ENCODE measurements at places on chromosomes 3 and 15. TPM values are rescaled to one million over a fixed set of nuclear protein-coding genes. Genes with fewer than 3 reads are reported as not detected.

DNA sequence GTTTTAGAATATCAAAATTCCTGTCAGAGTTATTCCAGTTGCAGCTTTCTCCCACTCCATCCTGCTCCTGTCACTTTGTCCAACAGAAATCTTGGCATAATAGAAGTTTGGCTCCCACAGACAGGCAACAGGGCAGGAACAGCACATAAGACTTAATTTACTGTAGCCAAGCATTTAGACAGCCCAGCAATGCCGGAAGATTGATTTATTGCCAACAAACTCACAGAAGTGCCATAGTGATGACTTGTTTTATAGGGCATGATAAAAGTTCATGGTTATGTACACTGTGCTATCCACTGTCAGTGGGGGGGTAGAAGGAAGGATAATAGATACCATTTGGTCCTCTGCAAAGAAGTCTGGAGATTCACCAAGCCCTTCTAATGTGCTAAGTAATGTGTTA, 98.3 kb upstream of the CBLB start:
- DNase-seq, result no peak
- H3K36me3 ChIP-seq, result peaks cover 16% of the 10 kb centered on the region
- H3K27ac ChIP-seq, result no peak overlapping the region
- no peak overlapping the region for H3K4me3 ChIP-seq
- H3K4me1 ChIP-seq, result peaks cover 4% of the 10 kb centered on the region

- DNase-seq, result no peak
- no peak overlapping the region for H3K4me3 ChIP-seq
- H3K27ac ChIP-seq, result no peak overlapping the region
- peaks cover 7% of the 10 kb centered on the region for H3K36me3 ChIP-seq
- H3K4me1 ChIP-seq, result no peaks in the 10 kb centered on the region
Measured at GRCh38 chr15:77135181-77135580, 64.3 kb upstream of the TSPAN3 start.

- no peak for DNase-seq
- H3K4me3 ChIP-seq, result no peak overlapping the region
- H3K4me1 ChIP-seq, result no peaks in the 10 kb centered on the region
- H3K27me3 ChIP-seq, result peaks cover 31% of the 10 kb centered on the region
- H3K36me3 ChIP-seq, result no peaks in the 10 kb centered on the region
- no peak overlapping the region for H3K27ac ChIP-seq
Measured at GRCh38 chr15:71707230-71708050, 102.9 kb upstream of the NR2E3 start.

- no peak for DNase-seq
- H3K27ac ChIP-seq, result no peak overlapping the region
- peaks cover under 1% of the 10 kb centered on the region for H3K36me3 ChIP-seq
- H3K27me3 ChIP-seq, result peaks cover 50% of the 10 kb centered on the region
Measured at GRCh38 chr3:137770835-137771399, 6.8 kb downstream of the SOX14 start.

GRCh38 chr3:134860141-134860540, 65.1 kb downstream of the EPHB1 start:
- no peak overlapping the region for H3K4me3 ChIP-seq
- no peaks in the 10 kb centered on the region for H3K4me1 ChIP-seq
- no peaks in the 10 kb centered on the region for H3K36me3 ChIP-seq
- H3K27ac ChIP-seq, result no peak overlapping the region
- H3K27me3 ChIP-seq, result peaks cover 13% of the 10 kb centered on the region

DNA sequence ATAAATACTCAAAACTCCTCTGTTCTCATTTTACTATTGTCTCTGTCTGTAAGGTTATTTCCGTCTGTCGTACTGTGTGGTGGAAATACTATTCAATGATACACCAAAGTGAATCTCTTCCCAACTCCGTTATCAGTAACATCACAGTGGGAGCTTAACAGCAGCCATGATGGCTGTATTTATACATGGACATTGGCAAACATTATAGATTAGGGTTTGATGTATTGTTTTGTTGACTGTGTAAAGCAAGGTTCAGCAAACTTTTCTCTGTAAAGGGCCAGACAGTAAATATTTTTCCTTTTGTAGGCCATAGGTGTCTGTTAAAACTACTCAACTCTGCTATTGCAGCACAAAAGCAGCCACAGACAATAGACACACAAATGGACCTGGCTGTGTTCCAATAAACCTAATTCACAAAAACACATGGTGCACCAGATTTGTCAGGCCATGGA, 23.2 kb downstream of the LIPC start:
- DNase-seq, result no peak
- no peak overlapping the region for H3K27ac ChIP-seq
- H3K4me1 ChIP-seq, result peaks cover 36% of the 10 kb centered on the region
- no peak overlapping the region for H3K4me3 ChIP-seq
- no peaks in the 10 kb centered on the region for H3K27me3 ChIP-seq

- H3K27me3 ChIP-seq, result peaks cover 12% of the 10 kb centered on the region
- no peak for DNase-seq
- no peak overlapping the region for H3K4me3 ChIP-seq
- H3K36me3 ChIP-seq, result no peaks in the 10 kb centered on the region
- H3K27ac ChIP-seq, result no peak overlapping the region
Measured at GRCh38 chr3:159882367-159882766, 106.3 kb upstream of the IL12A start.

DNA sequence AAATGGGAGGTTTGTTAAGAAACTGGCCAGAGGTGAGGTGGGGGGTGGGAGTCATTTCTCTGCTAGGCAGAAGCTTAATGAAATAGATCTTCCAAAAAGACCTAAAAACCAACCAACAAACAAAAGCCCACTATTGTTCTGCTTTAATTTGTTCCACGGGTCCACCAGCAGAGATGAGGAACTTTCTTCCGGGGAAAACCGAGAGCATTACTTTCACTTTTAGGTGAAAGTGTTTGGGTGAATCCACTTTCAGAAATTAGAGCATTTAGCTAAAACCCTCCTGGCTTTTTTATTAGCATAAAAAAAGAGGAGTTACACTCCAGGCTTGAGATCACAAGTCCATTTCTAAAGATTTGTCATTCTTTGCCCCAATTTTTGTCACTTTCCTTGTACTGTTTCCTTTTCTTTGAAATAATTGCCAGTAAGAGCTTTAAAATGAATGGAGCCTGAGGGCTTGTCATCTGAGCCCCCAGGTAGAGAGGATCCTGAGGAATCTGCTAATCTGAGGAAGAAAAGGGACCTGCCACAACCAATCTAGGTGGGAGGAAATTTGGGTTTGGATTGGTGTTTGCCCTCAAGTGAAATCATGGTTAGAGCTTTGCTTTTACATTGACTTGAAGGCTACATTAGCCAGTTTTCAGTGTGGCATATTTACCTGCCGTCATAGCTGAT, 667.6 kb downstream of the NAALADL2 start:
- no peak for DNase-seq
- H3K4me1 ChIP-seq, result no peaks in the 10 kb centered on the region
- no peak overlapping the region for H3K4me3 ChIP-seq
- H3K27me3 ChIP-seq, result no peaks in the 10 kb centered on the region

GRCh38 chr3:13853978-13854296, 25.9 kb downstream of the WNT7A start:
- DNase-seq, result no peak
- no peak overlapping the region for H3K4me3 ChIP-seq
- H3K4me1 ChIP-seq, result no peaks in the 10 kb centered on the region
- no peaks in the 10 kb centered on the region for H3K36me3 ChIP-seq
- H3K27me3 ChIP-seq, result peaks cover 21% of the 10 kb centered on the region

GRCh38 chr3:55894605-55895004, 407.5 kb upstream of the WNT5A start:
- H3K4me3 ChIP-seq, result no peak overlapping the region
- no peaks in the 10 kb centered on the region for H3K27me3 ChIP-seq
- no peaks in the 10 kb centered on the region for H3K36me3 ChIP-seq
- no peak overlapping the region for H3K27ac ChIP-seq

DNA sequence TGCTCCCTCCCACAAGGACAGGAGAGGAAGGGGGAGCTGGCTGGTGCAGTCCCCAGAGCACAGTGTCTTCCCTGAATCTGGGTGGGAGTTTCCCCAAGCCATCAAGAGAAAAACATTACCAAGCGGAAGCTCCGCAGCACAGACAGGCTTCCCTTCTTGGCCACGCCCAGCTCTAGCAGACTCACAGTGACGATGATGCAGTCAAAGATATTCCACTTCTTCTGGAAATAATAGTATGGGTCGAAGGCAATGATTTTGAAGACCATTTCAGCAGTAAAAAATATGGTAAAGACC, 76.7 kb downstream of the SCN10A start:
- no peaks in the 10 kb centered on the region for H3K36me3 ChIP-seq
- no peak overlapping the region for H3K27ac ChIP-seq

DNA sequence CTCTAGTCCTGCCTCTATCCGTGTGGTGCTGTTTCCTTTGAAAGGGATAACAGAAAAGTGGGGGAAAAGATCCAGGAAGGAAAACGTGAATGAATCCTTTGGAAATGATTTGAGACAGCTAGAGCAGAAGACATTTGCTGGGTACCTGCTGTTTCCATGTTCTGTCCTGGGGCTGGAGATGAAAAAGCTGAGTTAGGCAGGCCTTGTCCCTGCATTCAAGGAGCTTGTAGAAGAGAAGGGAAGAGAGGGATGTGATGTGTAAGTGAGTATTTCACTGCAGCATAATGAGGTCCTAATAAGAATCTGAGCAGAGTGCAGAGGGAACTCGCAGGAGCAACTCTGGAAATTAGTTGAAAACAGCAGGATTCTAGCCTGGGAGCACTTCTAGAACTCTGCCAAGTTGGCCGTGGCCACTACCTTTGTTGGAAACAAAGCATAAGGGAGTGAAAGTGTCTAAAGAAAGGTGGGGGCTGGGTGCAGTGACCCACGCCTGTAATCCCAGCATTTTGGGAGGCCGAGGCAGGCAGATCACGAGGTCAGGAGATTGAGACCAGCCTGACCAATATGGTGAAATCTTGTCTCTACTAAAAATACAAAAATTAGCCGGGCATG, 13.8 kb upstream of the SEMA4B start:
- no peak overlapping the region for H3K27ac ChIP-seq
- peaks cover 11% of the 10 kb centered on the region for H3K4me1 ChIP-seq
- no peak for DNase-seq
- H3K27me3 ChIP-seq, result peaks cover 2% of the 10 kb centered on the region

DNA sequence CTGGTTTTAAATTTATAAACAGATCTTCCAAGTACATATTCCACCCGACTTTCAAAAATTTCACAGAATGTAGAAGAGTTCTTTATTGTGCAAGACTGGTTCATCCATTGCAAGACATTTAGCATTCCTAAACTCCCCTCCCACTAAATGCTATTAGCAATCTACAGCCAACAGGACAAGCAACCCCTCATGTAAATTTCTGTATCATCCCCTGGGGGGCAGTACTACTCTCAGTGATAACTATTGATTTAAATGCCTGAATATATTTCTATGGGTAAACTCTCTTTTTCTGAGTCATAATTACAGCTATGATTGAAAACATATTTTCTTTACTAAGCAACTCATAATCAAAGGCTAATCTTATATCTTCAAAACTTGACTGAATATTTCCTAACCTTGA, 10.7 kb upstream of the SLC15A2 start:
- H3K36me3 ChIP-seq, result no peaks in the 10 kb centered on the region
- DNase-seq, result no peak
- H3K27ac ChIP-seq, result no peak overlapping the region
- no peaks in the 10 kb centered on the region for H3K27me3 ChIP-seq
- no peaks in the 10 kb centered on the region for H3K4me1 ChIP-seq

DNA sequence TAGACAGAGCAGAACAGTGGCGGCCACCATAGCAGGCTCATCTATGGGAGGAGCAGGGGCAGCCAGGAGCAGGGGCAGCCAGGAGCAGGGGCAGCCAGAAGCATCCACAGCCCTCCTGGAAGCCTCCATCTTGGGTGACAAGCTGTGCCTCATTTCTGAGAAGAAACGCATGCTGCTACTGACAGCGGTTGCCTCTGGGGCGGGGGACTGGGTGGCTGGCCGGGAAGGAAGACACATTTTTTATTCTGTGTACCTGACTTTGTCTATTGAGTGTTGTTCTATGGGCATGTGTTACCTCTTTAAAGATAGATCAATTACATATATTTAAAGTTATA, 71.5 kb upstream of the KLF13 start:
- H3K4me1 ChIP-seq, result peaks cover 45% of the 10 kb centered on the region
- no peaks in the 10 kb centered on the region for H3K27me3 ChIP-seq
- no peak overlapping the region for H3K4me3 ChIP-seq
- no peaks in the 10 kb centered on the region for H3K36me3 ChIP-seq
- no peak overlapping the region for H3K27ac ChIP-seq

DNA sequence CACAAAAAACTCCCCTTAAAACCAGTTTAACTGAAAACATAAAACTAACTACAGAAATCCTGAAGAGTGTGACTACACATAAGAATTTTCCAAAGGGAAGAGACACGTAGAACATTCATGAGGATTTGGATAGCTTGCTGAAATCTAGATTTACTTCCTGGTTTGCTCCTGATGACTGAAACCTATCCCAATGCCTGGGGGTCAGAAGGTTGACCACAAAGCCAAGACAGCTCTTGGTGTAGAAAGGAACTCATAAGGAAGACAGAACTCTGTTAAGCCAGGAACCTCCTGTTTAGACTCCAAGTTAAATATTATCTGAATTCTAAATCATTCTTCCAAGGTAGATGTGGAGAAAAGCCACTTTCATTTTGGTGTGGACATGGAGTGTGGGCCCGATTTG, 92.8 kb downstream of the TFG start:
- no peak for DNase-seq
- H3K4me3 ChIP-seq, result no peak overlapping the region
- no peak overlapping the region for H3K27ac ChIP-seq
- H3K4me1 ChIP-seq, result no peaks in the 10 kb centered on the region
- peaks cover 3% of the 10 kb centered on the region for H3K27me3 ChIP-seq
- no peaks in the 10 kb centered on the region for H3K36me3 ChIP-seq

- H3K36me3 ChIP-seq, result no peaks in the 10 kb centered on the region
- no peak overlapping the region for H3K4me3 ChIP-seq
- H3K27ac ChIP-seq, result no peak overlapping the region
- DNase-seq, result no peak
Measured at GRCh38 chr3:46143951-46144473, 64.1 kb downstream of the CCR1 start.

Gene MYZAP
- not detected for total RNA-seq

Gene HEXA
- 90.3 TPM for total RNA-seq

Gene GOLGA6L7
- total RNA-seq, result not detected

Gene ITPKA
- 0.22 TPM for total RNA-seq

Gene HYAL2
- total RNA-seq, result 11.1 TPM

Gene PRR20G
- not detected for total RNA-seq

Gene SNX33
- 3.3 TPM for total RNA-seq

Gene COL6A5
- total RNA-seq, result not detected

Gene NR2F2
- total RNA-seq, result not detected
